ENCODE measurements at places on chromosomes 5 and 9.

DNA sequence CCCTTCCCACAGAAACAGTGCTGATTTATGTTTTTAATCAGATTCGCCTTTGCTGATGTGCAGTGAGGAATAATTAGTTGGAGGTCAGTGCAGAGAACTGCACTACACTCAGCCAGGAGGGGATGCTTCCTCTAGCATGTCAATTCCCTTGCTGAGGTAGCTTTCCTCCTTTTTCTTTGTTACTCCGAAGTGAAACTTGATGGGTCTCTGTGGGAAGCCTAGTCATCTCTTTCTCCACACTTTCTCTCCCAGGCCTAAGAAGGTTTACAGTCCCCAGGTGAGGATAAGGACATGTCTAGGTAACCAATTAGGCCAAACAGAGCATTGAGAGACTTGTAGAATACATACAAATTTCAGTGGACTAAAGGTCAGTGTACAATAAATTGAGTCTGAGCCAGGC lies 461.8 kb downstream of the KIF4B start:
- no peak for DNase-seq

DNA sequence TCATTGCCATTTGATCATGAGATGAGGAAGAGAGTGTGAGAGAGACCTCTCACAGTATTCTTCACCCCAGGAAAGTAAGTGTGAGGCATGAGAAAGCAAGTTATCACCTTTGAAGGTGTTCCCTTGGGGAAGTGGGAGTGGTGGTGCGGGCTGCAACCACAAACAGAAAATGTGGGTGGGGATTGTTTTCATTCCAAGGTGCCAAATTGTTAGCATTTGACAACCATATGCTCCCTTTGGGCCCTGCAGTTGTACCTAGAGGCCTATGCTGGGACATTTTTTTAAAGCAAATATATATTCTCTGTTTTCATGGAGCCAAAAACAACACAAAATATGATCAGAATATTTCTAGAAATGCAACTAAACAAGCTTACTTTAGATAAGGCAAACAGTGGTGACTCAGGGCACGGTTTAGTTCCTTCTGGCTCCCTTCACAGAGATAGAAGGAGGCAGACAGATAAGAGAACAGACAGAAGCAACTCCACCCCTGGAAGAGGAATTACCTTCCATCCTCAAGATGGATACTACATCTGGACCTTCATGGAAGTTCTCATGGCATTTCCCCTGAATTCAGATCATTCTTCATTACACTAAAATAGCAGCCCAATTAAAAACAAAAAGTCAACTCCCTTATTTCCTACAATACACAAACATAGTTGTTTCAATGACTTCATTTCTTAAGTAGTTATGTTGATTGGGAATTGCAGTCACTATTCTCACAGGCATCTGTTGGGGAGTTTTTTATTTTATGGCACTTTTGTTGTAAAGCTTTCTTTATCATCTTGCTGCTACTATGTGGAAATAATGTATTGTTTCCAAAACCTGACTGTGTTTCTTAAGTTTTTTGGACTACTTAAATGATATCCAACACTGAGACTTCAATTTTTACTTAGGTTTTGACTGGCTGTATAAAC lies 416.6 kb downstream of the PLK2 start:
- DNase-seq: no peak

DNA sequence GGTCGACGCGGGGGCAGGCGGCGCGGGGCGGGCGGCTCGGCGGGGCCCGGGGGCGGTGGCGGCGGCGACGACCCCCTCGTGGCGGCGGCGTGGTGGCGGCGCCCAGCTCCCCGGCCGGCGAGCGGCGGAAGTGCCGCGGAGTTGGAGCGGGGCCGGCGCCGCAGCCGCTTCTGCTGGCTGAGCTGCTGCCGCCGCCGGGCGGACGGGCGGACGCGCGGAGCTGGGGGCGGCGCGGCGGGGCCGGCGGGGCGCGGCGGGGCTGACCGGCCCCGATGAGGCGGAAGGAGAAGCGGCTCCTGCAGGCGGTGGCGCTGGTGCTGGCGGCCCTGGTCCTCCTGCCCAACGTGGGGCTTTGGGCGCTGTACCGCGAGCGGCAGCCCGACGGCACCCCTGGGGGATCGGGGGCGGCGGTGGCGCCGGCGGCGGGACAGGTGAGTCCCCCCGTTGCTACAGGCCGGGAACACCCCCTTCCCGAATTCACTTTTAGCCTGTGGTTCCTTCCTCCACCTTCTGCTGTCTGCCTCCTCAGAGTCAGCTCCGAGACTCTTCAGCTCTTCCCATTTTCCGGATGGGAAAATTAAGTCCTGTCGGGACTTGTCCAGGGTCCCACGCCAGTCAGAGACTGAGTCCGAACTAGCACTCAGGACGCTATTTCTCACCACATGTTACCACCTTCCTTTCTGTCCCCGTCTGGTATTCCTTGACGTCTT lies at the start of gene GALNT10:
Gene GALNT10, plus strand, starts transcription at position 139 of the 710 bp plus-strand sequence. Its CDS starts 134 bp downstream, at position 273.
- peak; percentile 81 for DNase-seq

GRCh38 chr9:35186524-35186923 lies 24.7 kb downstream of the UNC13B start:
- no peak for DNase-seq

DNA sequence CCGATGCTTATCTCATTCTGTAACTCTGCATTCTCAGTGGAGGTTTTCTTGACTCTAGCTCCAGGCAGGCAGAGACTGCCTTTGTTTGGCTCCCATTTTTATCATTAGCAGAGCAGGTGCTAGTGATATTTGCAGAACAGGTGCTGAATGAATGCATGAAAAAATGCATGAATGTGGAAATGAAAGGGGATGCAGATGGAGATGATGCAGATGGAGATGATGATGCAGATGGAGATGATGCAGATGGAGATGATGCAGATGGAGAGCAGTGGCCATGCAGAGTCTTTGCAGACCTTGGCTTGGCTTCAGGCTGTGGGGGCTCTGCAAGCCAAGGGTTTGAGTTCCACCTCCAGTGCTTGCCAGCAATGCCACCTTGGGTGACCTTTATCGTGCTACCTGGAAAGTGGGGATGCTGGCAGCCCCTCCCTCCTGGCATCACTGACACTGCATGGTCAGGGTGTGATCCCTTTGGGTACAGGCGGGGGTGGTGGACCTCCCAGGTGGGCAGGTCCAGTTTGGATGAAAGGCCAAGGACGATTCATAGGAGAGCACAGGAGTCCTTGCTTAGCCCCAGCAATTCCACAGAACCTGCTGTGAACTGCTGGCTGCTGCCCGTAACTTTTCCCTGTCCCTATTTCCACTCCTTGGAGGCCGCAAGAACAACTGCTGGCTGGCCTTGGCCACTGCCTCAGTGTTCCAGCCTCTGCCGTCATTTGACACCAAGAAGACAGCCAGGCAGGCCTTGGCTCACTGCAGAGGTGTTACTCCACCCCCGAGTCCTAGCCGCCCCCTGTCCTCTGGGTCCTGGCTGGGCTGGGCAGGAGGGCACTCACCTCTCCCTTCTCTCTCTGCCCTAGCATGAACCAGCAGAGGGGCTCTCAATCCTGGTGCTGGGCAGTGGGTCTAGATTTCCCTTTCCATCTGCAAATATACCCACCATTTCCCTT lies 33.0 kb downstream of the ERGIC1 start:
- no peak for DNase-seq

Measured in large intestine (tissue), 12 donors.